H4 (cell line): ENCODE measurements at places on chromosomes 16 and 17.

DNA sequence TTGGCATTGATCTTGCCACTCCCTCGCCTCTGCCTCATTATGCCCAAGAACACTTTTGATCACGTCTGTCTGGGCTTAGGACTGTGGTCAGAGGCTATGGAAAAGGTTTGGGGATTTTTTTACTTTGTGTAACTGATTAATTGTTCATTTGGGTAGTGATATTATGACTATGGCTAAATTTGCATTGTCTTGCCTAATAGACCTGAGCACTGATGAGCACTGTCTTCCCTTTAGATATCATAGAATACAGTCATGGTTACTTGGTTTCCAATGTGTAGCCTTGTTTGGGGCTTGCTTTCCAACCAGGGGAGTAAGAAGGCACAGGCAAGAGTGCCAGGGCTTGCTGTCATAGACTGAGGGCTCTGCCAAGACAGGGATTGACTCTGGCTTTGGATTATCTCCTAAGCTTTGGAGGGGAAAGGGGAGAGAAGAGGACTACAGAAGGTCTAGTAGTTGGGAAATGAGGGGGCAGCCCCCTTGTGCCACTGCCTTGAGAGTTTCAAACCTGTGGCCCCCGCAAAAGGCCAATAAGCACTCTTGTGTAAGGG is 13.7 kb downstream of the LIMD2 start:
- no peak for DNase-seq

DNA sequence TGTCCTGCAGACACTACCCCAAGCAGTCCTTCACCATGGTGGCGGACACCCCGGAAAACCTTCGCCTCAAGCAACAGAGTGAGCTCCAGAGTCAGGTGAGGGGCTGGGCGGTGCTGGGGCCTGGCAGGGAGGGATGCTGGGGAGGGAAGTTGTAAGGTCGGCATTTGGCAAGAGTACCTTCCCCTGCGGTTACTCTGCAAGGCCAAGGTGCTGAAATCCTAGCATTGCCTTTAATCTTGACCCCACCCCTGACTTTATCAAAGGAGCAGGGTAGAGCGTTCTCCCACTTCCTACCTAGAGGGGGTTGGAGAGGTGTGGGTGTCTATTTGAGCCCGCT is 20.5 kb downstream of the LASP1 start:
- no peak for DNase-seq

DNA sequence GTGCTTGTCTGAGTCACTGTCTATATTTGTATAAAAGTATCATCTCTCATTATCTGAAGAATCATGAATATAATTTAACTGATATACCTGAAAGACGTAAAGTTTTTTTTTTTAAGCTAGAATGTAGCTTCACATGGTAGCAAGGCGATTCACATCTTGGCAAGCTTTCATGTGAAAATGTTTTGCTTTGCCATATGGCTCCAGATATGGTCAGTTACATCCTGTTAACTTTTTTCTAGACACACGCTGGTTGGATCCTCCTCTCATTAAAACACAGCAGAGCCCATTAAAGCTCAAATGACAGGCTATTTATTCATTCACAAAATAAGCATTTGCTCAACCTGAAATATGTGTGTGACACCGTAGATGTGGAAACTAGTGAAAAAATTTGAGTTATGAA is 412.8 kb downstream of the KIF2B start:
- no peak for DNase-seq

GRCh38 chr17:62309396-62309795 is 71.0 kb upstream of the EFCAB3 start:
- no peak for DNase-seq

- DNase-seq = no peak
Observed at GRCh38 chr17:64689106-64689505, 27.0 kb upstream of the SMURF2 start.

DNA sequence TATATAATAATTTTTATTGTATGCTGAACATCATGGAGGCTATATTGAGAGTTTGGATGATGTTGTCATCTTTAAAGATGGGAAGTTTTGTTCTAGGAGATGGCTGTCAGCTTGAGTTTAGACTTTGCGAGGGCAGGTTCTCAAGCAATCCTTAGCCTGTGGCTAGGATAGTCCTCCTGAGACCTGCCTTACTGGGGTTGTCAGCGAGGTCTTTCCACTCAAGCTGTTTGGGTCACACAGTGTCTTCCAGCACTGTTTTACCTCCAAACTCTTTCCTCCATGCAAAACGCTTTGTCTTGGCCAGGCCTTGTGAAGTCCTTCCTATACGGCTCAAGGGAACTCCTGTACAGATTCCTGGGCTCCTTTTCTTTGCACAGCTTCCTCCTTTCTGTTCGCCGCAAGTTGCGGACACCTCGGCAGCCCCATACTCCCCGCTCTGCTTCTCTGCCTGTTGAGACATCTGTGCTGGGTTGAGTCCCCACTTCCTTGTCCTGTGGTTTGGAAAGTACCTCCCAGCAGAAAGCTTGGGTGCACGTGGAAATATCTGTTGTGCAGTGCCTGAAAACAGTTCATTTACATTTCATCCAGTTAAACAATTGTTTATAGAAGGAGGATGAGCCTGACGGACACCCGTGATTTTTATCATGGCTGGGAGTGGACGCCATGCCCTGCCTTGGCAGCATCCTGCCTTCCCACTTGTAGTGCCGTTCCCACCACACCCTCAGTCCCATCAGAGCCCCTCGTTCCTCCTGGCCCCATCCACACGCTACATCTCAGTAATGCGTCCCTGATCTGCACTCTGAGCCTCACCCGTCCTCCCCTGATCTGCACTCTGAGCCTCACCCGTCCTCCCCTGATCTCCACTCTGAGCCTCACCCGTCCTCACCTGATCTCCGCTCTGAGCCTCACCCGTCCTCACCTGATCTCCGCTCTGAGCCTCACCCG is 55.0 kb upstream of the CBFA2T3 start:
- no peak for DNase-seq

- peak; percentile 42 for DNase-seq
Observed at GRCh38 chr17:68457168-68457538, at the start of gene WIPI1. Gene WIPI1, minus strand, starts transcription at chr17:68457496. Its CDS starts 75 bp downstream, at chr17:68457421.

- peak; percentile 65 for DNase-seq
Observed at GRCh38 chr16:86510465-86511261, at the start of gene FOXF1. Gene FOXF1, plus strand, starts transcription at chr16:86510527. Its CDS starts 43 bp downstream, at chr16:86510570.

GRCh38 chr17:9226794-9227135 is 205.5 kb downstream of the NTN1 start:
- no peak for DNase-seq

GRCh38 chr16:71893888-71894228 is 1.5 kb upstream of the IST1 start:
- DNase-seq = no peak

DNA sequence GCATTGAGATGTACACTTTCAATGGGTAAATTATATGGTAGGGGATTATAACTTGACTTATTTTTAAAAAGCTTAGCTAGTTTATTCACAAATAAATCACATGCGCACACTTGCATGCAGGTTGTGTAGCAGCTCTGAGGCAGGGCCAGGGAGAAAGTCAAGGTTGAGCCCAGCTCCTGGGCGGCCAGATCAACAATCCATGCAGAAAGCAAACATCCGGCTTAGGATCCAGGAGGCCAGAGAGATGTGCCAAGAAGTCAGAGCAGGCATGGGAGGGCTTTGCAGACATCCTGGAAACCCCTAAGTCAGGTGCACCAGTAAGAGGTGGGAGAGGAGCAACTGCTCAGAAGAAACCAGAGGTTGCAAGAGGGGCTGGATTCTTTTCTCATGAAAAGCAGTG is 186.5 kb downstream of the AXIN2 start:
- no peak for DNase-seq

- DNase-seq = no peak
Observed at GRCh38 chr16:65950211-65950610, 416.3 kb upstream of the CDH5 start.

DNA sequence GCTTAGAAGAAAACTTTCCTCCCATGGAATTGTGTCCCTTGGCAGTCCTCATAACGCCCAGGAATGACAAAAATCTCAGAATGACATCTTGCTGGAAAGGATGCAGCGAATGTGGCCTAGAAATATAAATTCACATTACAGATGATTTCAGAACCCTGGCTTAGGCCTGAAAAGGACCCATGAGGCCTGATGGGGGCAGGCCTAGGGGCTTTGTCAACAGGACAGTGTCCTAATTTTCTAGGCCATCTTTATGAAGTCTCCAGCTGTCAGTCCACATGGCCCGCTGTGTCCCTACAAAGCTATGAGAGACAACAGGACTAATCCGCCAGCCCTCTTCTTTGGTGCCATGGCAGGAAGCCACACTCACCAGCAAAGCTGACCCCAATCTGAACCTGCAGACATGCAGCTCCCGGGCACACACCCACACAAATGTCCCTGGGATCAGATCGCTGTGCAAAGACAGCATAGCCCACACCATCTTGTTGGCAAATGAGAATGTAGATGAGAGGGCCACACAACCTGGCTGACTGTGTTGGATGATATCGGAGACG is 40.4 kb upstream of the DNAH17 start:
- DNase-seq = no peak

DNA sequence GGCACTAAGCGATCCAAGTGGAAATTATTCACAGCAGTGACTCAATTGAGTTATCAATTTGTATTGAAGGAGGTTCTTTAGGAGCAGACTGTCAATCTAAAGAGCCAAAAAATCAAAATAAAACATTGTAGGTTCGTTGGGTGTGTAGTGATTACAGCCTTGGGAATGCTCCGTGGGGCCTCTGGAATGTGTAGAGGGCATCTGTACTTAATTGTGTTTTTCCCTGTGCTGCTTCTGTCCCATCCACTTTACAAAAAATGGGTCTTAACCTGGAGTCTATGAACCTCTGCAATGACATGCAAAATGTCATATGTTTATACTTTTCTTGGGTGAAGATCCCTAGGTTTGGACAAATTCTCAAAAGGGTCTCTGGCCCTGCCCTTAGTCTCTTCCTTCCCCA is 215.1 kb downstream of the CCDC182 start:
- no peak for DNase-seq

DNA sequence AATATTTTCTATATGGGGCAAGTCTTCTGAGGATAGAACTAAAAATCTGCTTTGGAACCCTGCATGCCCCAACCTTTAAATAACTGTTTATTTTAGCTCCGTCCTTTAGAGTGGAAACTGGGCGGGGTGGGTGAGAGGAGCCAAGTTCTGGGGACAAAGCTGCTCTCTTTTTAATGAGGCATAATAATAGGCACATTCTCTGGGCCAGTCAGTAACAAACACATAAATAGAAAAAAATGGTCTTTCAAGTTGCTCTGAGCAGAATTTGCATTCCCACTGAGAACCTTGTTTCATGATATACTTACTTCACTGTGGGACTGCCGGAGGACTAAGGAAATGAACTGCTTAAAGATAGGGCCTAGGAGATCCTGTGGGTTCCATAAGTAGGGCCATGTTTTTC is 51.5 kb downstream of the KNOP1 start:
- no peak for DNase-seq

DNA sequence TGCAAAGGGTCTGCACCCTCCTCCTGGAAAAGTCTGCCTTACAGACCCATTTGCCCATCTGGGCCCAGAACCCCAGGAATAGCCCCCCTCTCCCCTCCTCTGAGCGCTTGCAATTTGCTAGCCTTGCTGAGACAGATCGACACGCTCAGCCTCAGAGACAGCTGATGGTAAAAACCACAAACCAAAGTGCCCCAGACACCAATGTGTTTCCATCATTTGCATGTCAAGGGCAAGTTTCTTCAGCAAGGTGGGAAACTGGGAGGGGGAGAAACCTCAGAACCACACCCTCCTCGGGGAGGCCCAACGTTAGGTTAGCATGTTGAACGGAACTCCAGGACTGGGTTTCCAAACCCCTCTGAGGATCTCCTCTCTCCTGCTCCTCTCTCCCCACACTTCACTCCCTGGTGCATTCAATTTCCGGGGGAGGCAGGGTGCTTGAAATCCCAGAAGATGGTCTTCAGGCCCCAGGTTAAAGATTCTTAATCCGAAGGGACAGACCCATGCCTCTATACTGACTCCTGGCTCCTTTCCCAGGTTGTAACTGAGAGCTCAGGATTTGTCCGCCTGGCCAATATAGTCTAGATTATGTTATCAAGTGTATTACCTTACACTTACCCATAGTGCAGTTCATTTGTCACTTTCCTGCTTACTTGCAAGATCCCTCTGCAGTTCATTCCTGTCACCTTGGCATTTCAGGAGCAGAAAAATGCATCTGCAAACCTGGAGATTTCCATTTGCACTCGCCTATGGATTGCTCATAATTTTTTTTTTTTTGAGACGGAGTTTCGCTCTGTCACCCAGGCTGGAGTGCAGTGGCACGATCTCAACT is 1.3 kb upstream of the CUEDC1 start:
- no peak for DNase-seq

DNA sequence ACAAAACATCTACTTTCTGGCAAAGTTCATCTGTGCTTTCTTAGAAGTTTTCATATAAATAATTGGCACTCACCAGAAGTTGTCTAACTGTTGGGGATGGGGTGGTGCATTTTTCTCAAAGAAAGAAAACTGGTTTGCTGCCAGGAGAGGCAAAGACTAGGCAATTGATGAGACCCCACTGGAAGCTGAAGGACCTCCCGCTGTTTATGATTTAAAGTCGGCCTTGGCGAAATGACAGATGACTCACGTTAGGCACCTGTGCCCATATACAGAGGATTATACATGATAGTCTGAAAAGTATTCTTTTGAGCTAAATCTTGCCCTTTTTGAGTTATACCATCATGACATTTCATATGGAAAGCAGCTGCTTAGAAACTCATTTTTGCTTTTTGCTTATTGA is 193.0 kb upstream of the ZFHX3 start:
- no peak for DNase-seq

DNA sequence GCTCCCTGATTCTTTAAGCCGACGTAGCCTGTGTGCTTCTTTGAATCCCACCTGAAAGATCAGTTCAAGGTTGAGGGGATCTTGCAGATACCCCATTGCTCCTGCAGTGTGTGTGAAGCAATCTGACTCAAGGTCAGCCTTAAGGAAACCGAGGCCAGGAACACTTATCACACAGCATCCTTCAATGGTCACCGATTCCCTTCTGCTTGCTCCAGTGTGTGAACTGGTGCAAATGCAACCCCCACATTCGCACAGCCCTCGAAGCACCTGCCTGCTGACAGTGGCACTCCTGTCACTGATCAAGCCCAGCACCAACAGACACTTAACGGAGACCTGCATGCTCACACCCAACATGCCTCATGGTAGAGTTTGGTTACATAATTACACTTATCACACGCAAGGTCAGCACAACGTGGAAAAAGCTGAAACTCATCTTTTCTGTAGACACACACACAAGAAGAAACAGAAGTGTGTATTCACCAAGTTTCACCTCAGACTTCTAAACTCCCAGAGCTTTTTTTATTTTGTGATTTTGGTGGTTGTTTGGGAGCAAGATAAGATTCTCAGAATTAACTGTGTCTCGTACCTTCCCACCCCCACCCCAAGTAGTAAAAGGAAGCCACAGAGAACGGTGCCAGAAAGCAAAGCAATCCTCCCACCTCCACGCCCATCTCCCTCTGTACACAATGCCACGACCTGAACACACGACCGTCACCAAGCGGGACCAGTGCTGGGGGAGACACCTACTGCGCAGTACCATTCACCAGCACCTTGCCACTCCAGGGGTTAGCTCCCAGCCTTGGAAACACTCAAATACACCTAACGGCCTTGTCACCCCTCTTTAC is 37.2 kb downstream of the LITAFD start:
- DNase-seq = no peak
